ENCODE measurements at places on chromosomes 4 and X.

- DNase-seq = no peak
Measured at GRCh38 chrX:123331859-123332258, 147.8 kb downstream of the GRIA3 start.

- no peak for DNase-seq
Measured at GRCh38 chrX:135009057-135009610, 13.2 kb downstream of the RTL8B start.

DNA sequence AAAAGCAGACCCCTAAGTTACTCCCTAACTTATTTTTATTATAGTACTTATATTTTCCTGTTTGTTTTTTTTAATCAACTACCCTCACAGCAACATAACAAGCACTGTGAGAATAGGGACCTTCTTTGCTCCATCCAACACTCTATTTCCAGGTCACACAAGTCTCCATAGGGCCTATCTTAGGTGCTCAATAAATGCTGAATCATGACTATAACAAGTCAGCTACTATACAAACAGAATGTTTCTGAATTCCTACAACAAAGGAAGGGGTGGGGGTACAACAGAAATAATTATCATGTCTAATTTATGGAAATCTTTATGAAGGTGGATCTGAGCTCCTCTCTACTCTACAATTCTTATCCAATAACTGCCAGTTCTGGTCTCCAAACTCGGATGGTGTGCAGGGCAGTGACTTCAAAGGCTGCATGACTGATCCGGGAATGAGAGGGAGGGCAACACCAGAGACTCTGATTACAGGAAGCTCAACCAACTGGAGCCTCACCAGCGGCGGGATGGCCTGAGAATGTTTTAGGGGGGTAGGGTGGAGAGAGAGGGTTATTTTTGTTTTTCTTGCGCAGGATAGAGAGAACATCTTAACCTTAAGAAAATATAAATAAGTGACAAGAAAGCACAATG is 71.1 kb downstream of the HADH start:
- DNase-seq = no peak

DNA sequence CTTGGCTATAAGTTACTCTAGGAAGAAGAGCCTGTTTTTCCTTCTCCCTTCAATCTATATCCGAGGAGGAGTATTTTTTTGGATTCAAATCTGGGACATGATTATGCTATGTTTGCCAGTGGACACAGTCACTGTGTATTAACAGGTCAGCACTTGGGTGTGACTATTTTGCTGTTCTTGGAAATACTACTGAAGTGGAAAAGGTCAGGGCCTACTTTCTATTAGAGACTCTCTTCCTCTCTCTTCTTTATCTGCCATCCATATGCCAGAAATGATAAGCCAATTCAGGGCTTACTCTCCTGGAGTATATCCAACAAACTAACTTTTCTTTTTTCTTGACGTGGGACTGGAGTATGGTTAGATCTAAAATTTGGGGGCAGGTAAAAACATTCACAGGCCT is 40.5 kb downstream of the MID1IP1 start:
- no peak for DNase-seq

Data from epithelial cell of prostate (primary cell).